ENCODE measurements at places on chromosomes 3 and 15.

- no peak for DNase-seq
- H3K27me3 ChIP-seq, result no peaks in the 10 kb centered on the region
- H3K4me1 ChIP-seq, result no peaks in the 10 kb centered on the region
- H3K27ac ChIP-seq, result no peak overlapping the region
- no peaks in the 10 kb centered on the region for H3K36me3 ChIP-seq
- no peak overlapping the region for H3K4me3 ChIP-seq
Observed at GRCh38 chr3:136984837-136985236, 27.1 kb downstream of the IL20RB start.

DNA sequence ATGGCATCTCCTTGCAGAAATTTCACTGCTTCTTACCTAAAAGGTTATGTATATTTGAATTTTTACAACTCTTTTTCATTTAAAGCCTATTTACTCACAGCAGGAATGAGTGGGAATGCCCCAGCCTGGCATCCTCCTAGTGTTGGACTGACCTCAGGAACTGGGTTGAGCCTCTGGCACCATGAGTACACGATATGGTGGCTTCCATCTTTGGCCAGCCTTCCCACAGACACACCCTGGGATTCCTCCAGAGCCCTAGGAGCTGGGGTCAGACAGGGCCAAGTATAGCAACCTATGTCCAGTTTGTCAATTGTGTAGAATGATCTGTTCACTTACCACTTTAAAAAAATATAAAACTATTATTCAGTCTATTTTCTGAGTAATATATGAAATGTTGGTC is 57.2 kb upstream of the HEG1 start:
- H3K4me3 ChIP-seq, result no peak overlapping the region
- DNase-seq, result no peak
- no peaks in the 10 kb centered on the region for H3K36me3 ChIP-seq

DNA sequence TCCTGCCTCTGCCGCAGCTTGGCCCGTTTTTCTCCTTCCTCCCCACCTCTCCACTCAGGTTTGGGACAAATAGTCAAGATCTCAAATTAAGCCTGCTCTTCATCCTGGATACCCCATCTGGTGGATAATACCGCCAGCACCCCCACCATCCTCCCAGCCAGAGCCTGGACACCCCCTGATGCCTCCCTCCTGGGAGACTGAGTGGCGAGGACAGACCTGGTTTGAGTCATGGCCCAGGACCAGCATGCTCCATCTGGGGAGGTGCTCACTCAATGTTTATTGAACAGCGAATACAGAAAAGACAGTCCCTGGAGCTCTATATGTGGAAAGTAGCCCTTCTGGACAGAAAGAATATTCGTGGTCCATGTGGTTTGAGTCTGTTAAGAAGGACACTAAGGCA is 23.3 kb downstream of the CTSH start:
- no peak overlapping the region for H3K27ac ChIP-seq
- H3K27me3 ChIP-seq, result no peaks in the 10 kb centered on the region
- H3K4me1 ChIP-seq, result peaks cover 8% of the 10 kb centered on the region
- DNase-seq, result no peak

- H3K27me3 ChIP-seq, result no peaks in the 10 kb centered on the region
- no peak overlapping the region for H3K4me3 ChIP-seq
- H3K27ac ChIP-seq, result no peak overlapping the region
- no peak for DNase-seq
- no peaks in the 10 kb centered on the region for H3K36me3 ChIP-seq
Observed at GRCh38 chr15:74193299-74193718, 9.3 kb downstream of the STRA6 start.

- H3K4me1 ChIP-seq, result no peaks in the 10 kb centered on the region
- no peaks in the 10 kb centered on the region for H3K27me3 ChIP-seq
- H3K27ac ChIP-seq, result no peak overlapping the region
- no peaks in the 10 kb centered on the region for H3K36me3 ChIP-seq
Observed at GRCh38 chr15:32029409-32029861, 880 bp upstream of the CHRNA7 start.

DNA sequence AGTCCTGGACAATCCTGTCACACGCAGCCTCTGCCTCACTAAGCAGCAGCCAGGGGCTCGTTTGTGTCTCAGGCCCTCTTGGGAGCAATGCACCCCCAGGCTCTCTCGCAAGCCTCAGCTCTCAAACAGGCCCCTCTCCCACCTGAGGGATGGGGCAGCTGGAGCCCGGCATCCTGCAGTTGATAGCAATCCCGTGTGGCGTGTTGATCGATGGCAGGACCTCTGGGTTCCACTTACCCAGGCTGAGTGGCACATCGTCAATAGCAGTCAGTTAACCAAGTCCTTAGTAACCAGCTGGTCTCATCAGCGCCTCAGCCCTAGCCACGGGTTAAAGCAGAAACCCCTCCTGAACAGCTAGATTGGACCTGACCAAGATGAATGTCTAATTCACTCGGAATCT is 36.5 kb upstream of the PLXNA1 start:
- DNase-seq, result no peak
- H3K4me1 ChIP-seq, result no peaks in the 10 kb centered on the region
- H3K36me3 ChIP-seq, result no peaks in the 10 kb centered on the region
- no peak overlapping the region for H3K4me3 ChIP-seq

DNA sequence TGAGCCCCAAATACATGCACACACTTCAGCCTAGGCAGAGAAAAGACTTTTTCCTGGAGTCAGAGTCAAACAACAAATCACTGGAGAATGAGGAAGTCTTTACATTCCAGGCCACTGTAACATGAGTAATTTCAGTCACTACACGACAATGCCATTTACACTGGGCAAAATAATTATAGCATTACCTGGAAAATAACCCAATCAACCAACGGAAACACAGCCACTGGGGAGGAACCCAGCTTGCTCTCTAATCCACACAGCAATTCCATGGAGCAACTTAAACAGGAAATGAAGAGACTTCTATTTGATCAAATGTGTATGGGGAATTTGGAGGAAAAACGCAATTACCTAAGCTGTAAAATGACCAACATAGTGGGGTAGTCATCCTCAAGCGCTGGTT is 15.2 kb downstream of the FSTL1 start:
- peak overlapping the region; percentile 58 for H3K27ac ChIP-seq
- H3K36me3 ChIP-seq, result no peaks in the 10 kb centered on the region
- DNase-seq, result no peak
- H3K4me3 ChIP-seq, result no peak overlapping the region

DNA sequence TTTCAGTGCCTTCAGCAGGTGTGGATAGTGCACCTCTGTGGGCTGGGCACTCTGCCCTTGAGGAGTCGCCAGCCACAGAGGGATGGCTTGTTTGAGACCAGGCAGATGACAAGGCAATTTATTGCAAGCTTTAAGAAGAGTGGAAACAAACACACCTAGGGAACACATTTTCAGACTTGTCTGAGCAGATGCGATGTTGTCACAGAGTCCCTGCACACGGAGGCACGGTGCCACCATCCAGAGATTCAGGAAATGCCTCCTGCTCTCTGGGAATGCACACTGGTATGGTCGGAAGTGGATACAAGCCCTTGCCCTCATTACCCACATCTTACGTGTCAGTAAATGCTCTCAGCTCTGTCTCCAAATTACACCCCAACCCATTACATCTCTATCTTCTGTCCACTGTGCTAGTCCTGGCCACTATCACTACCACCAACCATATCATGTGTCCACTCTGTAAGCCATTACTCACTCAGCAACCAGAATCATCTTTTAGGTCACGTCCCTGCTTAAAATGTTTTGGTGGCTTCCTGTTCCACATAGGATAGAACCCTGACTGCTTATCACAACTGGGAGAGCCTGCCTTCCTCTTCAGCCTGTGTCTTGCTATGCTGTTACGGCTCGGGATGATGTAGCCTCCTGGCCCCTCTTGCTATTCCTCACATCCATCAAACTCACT is 196.9 kb downstream of the SLCO3A1 start:
- no peak overlapping the region for H3K27ac ChIP-seq
- no peaks in the 10 kb centered on the region for H3K4me1 ChIP-seq
- H3K36me3 ChIP-seq, result no peaks in the 10 kb centered on the region
- H3K27me3 ChIP-seq, result no peaks in the 10 kb centered on the region
- no peak for DNase-seq
- H3K4me3 ChIP-seq, result no peak overlapping the region

DNA sequence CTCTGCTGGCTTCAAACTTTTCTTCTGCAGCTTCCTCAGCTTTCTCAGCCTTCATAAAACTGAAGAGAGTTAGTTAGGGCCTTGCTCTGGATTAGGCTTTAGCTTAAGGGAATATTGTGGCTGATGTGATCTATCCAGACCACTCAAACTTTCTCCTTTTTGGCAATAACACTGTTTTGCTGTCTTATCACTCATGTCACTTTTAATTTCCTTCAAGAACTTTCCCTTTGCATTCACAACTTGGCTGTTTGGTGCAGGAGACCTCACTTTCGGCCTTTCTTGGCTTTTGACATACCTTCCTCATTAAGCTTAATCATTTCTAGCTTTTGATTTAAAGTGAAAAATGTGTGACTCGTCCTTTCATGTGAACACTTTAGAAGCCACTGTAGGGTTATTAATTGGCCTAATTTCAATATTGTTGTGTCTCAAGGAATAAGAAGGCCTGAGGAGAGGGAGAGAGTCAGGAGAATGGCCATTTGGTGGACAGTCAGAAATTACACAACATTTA is 60.7 kb downstream of the SLC24A1 start:
- no peaks in the 10 kb centered on the region for H3K27me3 ChIP-seq
- no peaks in the 10 kb centered on the region for H3K36me3 ChIP-seq
- no peak overlapping the region for H3K4me3 ChIP-seq
- H3K4me1 ChIP-seq, result no peaks in the 10 kb centered on the region

- no peak overlapping the region for H3K27ac ChIP-seq
- no peak for DNase-seq
- H3K4me1 ChIP-seq, result no peaks in the 10 kb centered on the region
- H3K27me3 ChIP-seq, result no peaks in the 10 kb centered on the region
- no peaks in the 10 kb centered on the region for H3K36me3 ChIP-seq
Observed at GRCh38 chr3:60954048-60954447, 297.2 kb downstream of the FHIT start.

DNA sequence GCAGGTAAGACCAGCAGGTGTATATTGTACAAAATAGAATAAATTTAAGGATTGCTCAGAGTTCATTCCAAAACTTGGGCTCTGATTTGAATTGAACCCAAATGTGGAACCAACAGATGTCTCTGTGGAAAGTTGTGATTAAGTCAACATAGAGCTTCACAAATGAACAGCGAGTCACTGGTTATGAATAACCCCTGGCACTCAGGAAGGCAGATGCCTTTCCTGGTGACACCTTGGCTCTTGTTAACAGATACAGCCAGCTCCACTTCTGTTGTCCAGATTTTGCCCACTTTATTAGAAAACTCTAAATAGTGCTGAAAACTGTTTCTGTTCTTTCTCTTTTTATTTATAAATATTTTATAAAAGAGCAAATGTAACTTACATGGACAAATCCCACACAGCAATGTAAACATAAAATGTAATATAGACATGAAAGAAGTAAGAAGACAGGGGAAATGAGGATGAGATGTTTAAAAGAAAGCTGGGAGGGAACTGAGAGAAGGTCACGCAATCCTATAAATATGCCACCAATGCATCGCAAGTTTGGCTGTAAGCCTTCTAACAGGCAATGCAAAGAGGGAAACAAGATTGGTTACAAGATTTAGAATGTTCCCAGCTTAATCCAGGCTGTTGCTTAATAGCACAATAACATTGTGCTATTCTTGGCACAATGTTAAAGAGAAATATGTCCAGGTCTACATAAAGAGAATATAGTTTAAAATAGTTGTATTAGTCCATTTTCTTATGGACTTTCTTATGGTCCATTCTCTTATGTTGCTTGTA is 495.5 kb downstream of the TAFA4 start:
- H3K27ac ChIP-seq, result no peak overlapping the region
- no peaks in the 10 kb centered on the region for H3K36me3 ChIP-seq
- no peak overlapping the region for H3K4me3 ChIP-seq
- no peaks in the 10 kb centered on the region for H3K27me3 ChIP-seq
- DNase-seq, result no peak
